ENCODE measurements at places on chromosomes 3 and 15.

DNA sequence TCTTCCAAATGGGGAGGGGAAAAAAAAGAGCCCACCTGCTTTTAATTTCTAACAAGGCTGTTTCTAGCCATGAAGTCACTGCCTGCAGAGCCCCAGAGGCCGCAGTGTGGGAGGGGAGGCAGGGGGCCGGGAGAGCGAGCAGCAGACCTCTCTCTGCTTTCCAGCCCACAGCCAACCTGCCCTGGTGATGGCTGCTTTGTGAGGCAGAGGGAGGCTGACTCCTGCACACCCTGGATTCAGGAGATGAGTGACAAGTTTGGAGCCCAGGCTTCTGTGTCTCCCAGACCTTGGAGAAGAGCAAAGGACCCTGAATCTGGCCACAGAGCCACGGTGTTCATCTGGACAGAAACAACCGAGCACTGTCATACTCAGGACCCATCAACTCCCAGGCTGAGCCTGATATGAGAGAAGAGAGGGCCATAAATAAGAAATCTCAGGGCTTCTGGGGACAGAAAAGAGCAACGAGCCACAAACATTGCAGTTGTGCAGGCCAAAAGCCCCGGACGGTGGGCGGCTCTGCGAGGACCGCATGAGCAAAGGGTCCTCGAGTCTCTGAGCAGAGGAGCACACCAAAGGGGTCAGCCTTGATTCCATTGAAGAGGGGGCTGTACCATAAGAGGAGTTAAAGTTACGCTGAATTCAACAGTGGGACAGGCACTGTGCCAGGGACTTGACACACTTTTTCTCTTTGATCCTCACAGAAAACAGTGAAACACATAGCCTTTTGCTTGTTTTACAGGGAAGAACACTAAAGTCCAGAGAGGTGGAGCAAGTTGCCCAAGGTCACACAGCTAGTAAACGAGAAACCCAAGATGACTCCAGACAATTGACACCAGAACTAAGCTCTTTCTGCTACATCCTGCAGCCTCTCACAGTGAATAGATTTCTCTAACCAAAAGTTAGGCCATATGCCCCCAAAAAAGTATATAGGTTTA lies 97.2 kb downstream of the SEMA5B start:
- no peak for DNase-seq

GRCh38 chr3:159807137-159808040 lies 181.2 kb upstream of the IL12A start:
- no peak for DNase-seq

DNA sequence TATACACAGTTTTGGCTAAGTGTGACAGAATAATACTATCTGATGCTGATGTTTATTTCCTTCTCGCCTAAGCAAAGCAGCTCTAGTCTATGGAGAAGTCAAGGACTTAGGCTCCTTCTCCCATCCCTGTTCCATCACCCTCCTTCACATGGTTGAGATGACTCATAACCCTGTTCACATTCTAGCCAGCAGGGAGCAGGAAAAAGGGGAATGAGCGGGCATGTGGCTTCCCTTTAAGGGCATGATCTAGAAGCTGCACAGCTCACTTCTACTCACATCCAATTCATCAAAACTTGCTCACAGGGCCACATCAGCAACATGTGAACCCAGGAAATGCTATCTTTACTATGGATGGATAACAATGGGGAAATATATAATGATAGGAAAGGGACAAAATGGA lies 40.9 kb downstream of the CBLB start:
- DNase-seq: no peak

DNA sequence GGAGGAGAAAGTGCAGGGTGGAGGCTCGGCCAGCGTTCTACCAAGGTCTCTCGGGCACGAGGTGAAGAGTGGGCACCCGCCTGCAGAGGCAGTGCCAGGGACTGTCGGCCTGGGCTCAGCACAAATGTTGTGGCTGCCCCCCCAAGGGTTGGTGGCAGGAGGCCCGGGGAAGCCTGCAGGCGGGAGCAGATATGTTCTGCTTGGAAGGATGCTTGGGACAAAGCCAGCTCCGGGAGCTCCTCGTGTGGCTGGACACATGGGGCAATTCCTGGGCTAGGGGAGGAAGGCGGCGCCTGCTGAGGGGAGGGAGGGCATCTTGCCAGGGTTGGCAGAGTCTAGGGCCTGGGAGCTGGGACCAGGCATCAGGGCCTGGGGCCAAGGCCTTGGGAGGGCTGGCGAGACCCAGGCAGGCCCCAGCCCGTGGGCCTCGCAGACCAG lies 30.4 kb upstream of the FBLN2 start:
- no peak for DNase-seq

DNA sequence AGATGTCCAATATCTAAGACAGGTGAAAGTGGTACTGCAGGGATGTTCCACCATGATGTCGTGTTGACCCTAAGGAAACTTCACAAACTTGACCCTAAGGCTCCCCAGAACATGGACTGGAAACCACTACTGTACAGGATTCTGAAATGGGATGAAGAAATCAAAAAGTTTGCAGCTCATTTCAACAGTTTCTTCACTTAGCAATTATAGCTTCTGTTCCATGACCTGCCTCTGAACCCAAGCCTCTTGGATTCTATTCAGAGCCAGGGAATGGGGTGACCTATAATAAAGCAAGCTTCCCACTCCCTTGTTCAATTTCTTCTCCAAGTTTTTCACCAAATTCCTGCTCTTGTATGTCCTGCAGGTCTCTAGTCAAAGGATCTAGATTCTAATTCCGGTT lies 40.7 kb downstream of the DUT start:
- no peak for DNase-seq

DNA sequence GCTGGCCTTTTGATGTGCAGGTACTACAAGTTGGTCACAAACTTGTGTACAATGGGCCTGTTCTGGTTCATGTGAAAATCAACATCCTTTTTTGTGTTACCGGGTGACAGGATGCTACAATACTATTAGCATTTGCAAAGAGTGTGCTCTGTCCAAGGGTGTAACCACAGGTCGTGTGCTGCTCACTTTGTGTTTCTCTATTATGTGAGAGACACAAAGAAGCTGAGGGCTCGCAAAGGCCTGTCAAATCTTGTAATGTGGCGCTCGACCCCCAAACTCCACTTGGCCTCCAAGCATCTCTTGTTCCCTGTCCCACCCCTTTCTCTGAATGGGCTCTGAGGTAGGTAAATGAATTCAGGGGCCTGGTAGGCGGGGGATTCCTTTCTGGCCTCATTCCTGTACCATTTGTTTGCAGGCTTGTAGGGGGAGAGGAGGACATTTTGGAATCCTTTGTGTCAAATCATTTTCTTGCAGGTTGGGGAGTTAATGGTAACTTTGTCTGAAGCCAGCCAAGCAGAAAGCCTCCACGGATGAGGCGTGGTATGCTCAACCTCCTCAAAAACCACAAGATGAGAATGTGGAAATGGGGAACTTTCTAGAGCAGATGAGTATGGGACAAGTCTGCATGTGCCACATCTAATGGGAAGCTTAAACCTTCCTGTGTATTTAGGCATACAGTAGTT lies 109.1 kb downstream of the OPA1 start:
- no peak for DNase-seq
